ENCODE measurements at places on chromosomes 12 and 14. TPM values are rescaled to one million over a fixed set of nuclear protein-coding genes. Genes with fewer than 3 reads are reported as not detected.

The VSX2 gene
- total RNA-seq = not detected

The OR4K5 gene
- total RNA-seq = not detected

DNA sequence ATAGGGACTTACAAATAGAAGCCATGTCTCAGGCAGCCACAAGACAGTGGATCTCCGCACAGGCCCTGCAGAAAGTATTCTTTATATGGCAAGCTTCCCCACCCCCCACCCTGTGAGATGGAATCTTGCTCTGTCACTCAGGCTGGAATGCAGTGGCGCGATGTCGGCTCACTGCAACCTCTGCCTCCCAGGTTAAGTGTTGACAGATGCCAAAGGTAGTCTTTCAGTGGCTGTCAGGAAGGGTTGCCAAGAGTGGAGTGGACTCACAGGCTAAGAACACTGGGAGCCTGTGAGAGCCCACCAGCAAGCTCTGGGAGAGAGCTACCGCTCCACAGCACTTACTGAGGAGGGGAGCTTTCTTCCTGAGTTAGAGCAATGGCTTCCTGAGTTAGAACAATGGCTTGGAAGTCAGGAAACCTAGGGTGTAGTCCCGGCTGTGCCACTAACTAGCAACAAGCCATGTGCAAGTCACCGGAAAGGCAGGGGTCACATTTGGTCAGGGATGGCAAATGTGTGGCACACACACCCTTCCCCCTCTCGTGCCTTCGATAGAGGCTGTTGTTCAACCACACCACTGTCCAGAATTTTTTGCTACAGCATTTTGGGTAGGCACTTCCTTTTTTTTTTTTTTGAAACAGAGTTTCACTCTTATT lies 2.6 kb downstream of the RNASE1 start:
- no peak for DNase-seq

DNA sequence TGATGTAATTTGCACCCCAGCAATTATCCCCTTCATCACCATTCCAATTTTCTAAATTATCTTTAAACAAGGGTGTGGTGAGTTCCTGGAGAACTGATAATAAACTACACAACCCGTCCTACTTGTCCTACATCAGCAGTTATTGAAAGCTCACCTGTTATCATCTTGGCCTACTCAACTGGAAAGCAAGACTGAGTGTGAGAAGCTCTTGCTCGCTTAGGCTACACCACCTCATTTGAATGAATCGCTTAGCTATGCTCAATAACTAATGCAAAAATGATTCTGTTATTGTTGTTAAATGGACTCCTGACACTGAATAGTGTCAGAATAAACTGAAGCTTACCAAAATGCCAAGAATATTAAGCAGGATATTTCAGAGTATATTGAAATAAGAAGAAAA lies 115.4 kb upstream of the BTG1 start:
- DNase-seq = no peak

All from posterior vena cava (tissue), 2 donors.